NB4 (cell line): ENCODE measurements at places on chromosomes 4 and X.

DNA sequence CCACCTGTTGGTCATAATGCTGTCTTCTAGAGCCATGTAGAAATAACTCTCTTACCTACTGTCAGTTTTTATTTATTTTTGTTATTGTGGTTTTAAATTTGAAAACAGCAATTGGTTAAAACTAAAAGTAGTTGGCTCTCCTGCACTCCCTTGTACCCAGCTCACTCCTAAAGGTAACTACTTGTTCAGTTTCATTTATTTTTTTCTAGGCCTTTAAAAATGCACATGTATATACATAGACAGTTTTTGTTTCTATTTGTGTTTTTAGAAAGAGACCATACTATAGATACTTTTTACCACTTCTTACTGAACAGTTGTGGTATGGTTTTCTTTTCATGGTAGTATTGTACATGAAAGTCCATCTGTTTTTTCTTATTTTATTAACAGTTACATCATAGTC is 16.8 kb downstream of the SMAD1 start:
- no peak for DNase-seq

- no peak for DNase-seq
These were observed 25.2 kb upstream of the ZFX start for GRCh38 chrX:24124244-24124799.

GRCh38 chr4:75502671-75503070 is 11.5 kb downstream of the RCHY1 start:
- no peak for DNase-seq

DNA sequence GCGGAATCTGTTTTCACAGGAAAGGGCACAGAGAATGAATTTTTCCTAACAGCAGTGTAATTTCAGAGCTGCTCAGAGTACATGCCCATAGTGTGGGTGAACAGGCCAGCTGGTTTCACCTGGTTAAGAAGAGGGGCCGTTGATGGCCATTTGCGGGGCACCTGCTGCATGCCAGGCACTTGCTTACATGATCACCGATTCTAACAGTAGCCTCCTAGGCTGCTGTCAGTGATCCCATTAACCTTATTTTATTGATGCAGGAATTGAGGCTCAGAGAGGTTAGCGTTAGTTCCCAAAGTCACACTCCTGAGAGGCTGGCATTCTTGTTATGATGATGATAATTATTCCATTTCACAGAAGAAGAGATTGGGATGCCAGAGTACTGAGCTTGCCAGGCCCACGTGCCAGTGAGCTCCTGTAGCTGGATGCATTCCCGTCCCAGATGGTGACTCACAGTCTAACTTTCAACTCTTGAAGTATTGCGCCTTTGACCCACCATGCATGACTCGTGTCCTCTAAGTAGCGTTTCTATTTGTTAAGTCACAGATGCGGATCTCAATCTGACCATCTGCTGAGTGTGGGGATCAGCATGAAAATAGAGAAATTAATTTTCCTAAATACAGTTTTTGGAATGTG is 76.5 kb downstream of the PSAPL1 start:
- DNase-seq, result no peak

- DNase-seq, result peak; percentile 4
These were observed 48.8 kb upstream of the FAM9A start for GRCh38 chrX:8849945-8850344.

DNA sequence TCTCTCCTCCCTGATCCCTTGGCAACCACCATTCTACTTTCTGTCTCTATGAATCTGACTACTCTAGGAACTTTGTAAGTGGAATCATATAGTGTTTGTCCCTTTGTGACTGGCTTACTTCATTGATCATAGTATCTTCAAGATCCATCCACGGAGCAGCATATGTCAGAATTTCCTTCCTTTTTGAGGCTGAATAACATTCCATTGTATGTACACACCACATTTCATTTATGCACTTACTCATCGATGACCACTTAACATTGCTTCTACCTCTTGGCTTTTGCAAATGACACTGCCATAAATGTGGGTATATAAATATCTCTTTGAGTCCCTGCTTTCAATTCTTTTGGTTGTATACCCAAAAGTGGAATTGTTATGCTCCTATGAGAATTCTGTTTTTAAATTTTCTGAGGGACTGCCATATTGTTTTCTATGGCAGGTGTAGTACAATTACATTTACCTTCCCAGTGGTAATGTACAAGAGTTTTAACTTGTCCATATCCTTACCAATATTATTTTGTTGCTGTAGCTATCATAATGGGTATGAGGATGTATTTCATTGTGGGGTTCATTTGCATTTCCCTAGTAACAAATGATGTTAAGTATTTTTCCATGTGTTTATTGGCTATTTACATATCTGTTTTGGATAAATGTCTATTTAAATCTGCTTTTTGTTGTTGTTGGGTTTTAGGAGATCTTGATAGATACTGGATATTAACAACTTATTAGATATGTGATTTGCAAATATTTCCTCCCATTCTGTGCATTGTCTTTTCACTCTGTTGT is 466.1 kb downstream of the C4orf33 start:
- no peak for DNase-seq

- DNase-seq, result peak; percentile 66
These were observed 50.9 kb downstream of the CORIN start for GRCh38 chr4:47786958-47787370.

GRCh38 chr4:100913685-100914084 is 395.9 kb upstream of the EMCN start:
- DNase-seq, result peak; percentile 82

- DNase-seq, result no peak
These were observed 110.5 kb upstream of the ZNF518B start for GRCh38 chr4:10567766-10568165.

- no peak for DNase-seq
These were observed 176.9 kb upstream of the DCAF8L1 start for GRCh38 chrX:28158019-28158777.

DNA sequence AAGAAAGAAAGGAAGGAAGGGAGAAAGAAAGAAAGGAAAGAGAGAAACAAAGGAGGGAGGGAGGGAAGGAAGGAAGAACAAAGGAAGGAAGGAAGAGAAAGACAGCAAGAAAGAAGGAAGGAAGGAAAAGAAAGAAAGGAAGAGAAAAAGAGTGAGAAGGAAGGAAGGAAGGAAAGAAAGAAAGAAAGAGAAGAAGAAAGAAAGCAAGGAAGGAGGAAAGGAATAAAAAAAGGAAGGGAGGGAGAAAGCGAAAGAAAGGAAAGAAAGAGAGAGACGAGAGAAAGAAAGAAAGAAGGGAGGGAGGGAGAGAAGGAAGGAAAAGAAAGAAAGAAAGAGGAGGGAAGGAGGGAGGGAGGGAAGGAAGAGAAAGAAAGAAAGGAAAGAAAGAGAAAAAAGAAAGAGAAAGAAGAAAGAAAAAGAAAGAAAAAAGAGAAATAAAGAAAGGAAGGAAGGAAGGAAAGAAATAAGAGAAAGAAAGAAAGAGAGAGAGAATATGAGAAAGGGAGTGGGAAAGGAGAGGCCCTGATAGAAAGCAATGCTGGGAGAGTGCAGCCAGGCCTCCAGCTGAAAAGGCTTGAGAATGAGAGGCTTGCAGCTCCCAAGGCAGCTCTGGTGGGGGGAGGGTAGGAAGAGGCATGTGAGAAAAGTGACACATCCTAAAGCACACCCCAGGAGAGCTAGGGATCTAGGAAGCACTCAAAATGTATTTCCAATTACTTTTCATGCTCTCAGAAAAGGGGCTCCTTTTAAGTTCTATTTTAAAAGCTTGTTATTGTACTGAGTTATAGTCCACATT is 134.0 kb upstream of the ZIC3 start:
- DNase-seq, result peak; percentile 4

DNA sequence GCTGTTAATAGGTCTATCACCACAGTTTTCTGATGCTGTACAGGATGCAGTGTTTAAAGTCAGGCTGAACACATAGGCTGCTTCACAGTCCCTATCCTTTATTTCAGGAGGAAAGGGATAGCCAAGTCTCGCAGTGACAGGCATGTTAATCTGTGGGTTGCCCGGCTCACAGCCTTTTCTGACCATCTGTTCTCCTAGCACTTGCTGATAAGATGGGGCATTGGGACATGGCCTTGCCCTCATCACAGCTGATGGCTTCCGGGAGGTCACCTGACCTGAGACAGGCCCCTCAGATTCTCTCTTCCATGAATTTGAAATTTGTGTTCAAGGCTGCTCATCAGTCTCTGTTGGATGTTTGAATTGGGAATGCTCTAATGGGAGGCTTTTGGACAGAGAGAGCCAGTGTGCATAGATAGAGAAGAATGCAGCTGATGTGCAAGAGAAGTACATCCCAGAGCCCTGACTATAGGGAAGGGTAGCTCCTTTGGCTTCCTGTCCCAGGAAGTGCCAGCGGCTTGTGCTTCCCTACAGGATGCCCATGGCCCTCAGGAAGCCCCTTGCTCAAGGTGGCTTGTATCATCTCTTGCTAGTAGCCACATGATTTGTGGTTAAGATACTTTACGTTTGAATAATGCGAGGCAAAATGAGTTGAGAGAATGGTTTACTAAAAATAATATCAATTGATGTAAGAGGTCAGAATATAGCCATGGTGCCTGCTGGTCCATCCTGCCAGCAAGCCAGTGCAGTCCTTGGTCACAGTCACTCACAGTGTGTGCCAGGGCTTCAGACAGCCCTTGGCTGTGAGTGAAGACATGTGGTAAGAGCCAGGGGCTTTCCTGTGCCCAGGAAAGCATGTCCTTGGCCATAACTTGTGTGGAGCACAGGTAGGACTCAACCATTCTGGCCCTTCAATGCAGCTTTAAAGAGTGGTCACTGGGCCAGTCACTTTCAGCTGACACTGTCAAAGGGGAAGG is 88.6 kb downstream of the TSPAN7 start:
- no peak for DNase-seq

DNA sequence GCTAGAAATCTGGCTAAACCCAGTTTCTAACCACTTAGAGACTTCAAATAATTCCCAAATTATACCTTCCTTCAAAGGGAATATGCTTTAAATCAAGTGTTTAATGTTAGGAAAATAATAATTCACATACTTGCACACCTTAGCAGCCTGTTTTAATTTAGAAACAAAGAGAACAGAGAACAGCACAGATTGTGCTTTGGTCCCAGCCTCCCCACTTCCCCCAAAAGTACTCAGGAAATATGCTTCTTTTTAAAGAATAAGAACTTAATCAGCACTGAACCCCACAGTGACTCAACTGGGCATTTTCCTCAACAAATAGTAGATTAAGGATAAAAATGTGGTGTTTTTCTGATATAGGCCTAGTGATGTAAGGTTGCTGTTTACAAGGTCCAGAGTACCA is 295.8 kb downstream of the GBA3 start:
- DNase-seq, result no peak

- DNase-seq, result no peak
These were observed 237.9 kb upstream of the GK2 start for GRCh38 chr4:79645942-79646341.

DNA sequence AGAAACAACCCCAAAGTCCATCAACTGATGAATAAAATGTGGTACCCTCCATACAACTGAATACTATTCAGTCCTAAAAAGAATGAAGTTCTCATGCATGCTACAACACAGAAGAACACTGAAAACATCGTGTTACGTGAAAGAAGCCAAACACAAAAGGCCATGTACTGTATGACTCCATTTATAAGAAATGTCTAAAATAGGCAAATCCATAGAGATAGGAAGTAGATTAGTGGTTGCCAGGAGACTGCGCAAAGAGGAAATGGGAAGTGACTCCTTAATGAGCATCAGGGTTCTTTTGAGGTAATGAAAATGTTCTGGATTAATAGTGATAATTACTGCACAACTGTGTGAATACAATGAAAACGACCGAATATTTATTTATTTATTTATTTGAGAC is 23.4 kb downstream of the FBXW7 start:
- no peak for DNase-seq

DNA sequence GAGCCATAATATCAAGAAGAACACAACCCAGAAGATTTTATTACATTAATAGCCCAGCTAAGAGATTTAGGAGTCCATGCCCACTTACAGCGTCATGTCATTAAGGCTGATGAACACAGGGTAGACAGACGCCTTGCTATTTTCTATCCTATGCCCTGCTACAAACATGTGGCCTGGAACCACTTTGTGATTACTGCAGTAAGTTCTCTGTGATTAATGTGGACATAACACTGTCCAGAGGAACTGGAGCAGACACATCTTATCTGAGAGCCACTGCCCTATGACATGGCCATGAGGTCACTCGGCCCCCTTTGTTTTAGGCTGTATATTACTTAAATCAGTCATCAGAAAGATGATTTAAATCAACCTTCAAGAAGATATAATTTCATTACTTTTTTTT is 211.7 kb downstream of the MAML3 start:
- DNase-seq, result no peak

GRCh38 chrX:4091046-4091760 is 377.8 kb upstream of the PRKX start:
- no peak for DNase-seq

DNA sequence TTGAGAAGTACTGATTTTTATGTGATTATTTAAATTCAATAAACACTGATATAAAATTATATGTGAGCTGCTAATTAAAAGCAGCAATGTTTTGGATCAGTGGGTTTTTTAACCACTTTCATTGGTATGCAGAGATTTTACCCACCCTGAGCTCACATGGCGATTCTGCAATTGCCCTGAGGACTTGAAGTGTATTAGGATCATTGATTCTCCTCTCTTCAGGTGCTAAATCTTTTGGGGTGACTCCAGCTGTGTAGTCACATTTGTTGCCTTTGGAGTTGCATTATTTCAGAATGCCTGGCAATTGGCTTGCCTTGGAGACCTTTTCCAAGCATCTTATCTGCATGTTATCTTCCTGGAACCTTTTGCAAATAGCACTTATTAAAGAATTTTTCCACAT is 51.3 kb downstream of the UGT8 start:
- no peak for DNase-seq
